ENCODE measurements at places on chromosomes 5 and 9. TPM values are rescaled to one million over a fixed set of nuclear protein-coding genes. Genes with fewer than 3 reads are reported as not detected.

GDA gene
- total RNA-seq, result under 0.01 TPM

FOXI1 gene
- total RNA-seq, result not detected

FIBCD1 gene
- 7.3 TPM for total RNA-seq

SLC22A4 gene
- 4.1 TPM for total RNA-seq

IZUMO3 gene
- total RNA-seq, result not detected

F12 gene
- total RNA-seq, result under 0.01 TPM

TSSK1B gene
- 0.50 TPM for total RNA-seq

SLC4A9 gene
- not detected for total RNA-seq

WNK2 gene
- under 0.01 TPM for total RNA-seq

CDC20B gene
- not detected for total RNA-seq

RHOBTB3 gene
- 337 TPM for total RNA-seq

TNC gene
- total RNA-seq, result 457 TPM

KIF12 gene
- total RNA-seq, result not detected

ARAP3 gene
- 2.6 TPM for total RNA-seq

LECT2 gene
- total RNA-seq, result not detected

ANKRD20A1 gene
- total RNA-seq, result under 0.01 TPM

PCDH12 gene
- total RNA-seq, result under 0.01 TPM

SEMA4D gene
- 2.6 TPM for total RNA-seq

FOXD4L3 gene
- not detected for total RNA-seq

FGF1 gene
- total RNA-seq, result 0.77 TPM

DNAI1 gene
- total RNA-seq, result not detected
